ENCODE measurements at places on chromosomes 7 and 10.
A peak's percentile ranks its signal among the peaks of the same experiment; 100 is the strongest.

DNA sequence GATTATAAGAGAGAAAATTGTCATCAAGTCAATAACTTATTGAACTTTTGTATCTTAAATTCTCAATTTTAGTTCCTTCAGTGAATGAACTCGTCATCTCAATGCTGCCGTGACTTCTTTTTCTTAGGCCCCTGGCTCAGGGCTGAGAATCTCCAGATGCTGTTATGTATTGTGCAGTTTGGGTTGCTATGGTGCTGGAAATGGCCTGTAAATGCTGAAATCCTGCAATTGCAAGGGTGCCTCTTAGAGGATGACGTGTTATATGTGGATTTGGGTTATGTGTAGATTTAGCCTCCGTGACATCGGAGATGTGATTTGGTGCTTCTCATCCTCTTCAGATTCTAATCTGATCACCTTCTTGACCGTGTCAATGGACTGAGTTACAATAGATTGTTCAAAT lies 55.7 kb upstream of the ZRANB1 start:
- DNase-seq = no peak

- no peak for DNase-seq
Measured at GRCh38 chr7:130909881-130910672, 176.1 kb upstream of the KLF14 start.

DNA sequence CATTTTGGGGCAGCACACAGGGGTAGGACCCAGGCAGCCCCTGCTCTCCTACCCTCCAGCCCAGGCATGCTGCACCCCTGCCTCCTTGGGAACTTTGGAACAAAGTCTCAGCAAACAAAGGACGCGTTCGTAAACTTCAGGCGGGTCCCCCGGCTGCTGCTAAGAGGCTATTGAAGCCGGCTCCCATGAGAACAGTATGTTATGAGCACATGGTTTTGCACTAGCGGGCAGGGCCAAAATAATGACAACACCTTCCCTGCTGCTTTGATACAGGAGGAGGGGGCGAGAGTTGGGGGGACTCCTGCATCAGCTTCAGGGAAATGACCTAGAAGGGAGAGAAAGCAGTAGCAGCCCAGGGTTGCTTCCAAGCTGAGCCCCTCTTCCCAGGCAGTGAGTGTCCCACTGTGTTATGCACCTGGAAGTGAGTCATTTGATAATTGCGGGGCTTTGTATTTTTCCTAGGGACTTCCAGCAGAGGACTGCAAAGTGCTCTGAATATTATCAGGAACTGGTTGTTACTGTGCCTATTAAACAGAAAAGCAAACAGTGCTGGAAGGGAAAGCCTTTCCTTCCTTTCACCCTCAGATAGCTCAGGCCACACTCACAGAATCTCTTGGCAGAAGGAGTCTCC lies 6.9 kb downstream of the ITPRIP start:
- DNase-seq = peak; percentile 32

DNA sequence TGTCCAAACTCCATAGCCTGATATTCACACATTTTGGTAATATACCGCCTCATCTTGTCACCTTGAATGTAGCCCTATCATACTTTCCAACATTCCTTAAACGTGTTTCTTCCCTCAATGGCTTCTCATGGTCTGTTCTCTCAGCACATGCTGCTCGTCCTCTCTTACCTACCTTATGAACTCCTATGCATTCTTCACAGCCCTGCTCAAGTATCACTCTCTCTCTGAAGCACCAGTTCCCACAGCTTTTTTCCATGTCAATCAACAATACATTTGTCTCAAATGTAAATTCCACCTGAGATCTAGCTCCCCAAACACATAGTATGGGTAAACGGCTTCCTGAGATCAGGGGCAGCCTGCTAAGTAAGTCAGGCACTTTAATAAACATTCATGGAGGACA lies 85.2 kb upstream of the ZMIZ1 start:
- no peak for DNase-seq

GRCh38 chr7:121872831-121873288 lies at the start of gene PTPRZ1:
PTPRZ1 (plus strand) TSS chr7:121873161; CDS start chr7:121873500, 339 bp downstream.
- peak; percentile 44 for DNase-seq

DNA sequence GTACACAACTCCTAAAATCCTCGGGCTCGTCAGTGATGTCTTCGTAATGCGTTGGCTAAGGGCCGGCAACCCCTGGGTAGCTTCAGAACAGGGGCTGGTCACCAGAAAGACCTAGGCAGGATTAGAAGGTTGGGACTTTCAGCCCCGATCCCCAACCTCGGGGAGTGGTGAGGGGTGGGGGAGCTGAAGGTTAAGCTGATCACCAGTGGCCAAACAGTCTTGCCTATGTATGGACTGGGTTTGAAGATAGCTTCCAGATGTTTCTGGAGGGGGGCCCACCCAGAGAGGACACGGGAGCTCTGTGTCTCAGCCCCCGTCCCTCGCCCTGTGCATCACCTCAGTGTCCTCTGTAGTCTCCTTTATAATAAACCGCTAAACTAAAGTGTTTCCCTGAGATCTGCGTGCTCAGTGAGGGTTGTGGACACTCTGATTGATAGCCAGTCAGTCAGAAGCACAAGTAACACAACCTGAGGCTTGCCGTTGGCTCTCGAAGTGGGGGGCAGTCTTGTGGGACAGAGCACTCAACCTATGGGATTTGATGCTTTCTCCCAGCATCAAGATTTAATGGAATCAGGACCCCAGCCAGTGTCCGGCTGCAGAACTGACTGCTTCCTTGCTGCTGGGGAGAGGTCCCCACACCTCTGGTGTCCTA lies 10.0 kb downstream of the PPP2R2D start:
- no peak for DNase-seq

- DNase-seq = no peak
Measured at GRCh38 chr10:94155722-94156271, 162.1 kb downstream of the PLCE1 start.

- no peak for DNase-seq
Measured at GRCh38 chr7:14639329-14639728, 263.2 kb downstream of the DGKB start.

- DNase-seq = no peak
Measured at GRCh38 chr10:62796896-62797295, 7.6 kb upstream of the ADO start.

DNA sequence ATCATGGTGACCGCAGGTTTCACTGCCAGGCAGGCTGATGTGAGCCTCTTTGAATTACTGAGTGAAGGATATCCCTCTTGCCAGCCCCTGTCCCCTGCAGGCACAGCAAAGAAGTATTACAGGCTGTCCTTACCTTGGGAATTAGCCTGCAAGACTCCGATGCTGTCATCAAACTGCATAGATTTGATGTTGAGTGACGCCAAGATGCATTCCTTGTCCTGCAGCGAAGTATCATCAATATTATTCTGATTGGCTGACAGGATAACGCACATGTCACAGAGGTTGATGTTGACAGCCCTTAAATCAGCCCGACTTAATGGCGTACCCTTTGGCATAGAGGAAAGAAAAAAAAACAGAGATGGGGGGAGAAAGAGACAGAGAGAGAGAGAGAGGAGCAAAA lies 693.0 kb downstream of the KCNMA1 start:
- no peak for DNase-seq

- DNase-seq = no peak
Measured at GRCh38 chr10:119786117-119786769, 60.4 kb downstream of the INPP5F start.

DNA sequence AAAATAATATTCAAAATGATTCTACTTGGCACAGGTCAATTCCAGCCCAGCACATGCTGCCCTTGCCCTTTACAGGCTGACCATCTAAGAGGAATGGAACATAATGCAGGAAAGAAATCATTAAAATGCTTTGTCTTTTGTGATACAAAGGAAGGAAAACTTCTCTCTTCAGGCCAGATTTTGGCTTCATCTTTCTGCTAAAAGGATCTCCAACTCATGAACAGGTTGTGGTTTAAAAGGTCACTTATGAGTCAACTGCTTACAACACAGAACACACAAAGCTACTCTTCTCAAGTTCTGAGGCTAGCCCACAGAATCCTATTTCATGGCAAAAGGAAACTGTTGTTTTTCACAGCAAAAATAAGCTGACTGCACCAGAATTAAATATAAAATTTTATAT lies 197.1 kb downstream of the DOCK4 start:
- DNase-seq = no peak

- no peak for DNase-seq
Measured at GRCh38 chr7:152117356-152117755, 91.9 kb downstream of the GALNT11 start.

DNA sequence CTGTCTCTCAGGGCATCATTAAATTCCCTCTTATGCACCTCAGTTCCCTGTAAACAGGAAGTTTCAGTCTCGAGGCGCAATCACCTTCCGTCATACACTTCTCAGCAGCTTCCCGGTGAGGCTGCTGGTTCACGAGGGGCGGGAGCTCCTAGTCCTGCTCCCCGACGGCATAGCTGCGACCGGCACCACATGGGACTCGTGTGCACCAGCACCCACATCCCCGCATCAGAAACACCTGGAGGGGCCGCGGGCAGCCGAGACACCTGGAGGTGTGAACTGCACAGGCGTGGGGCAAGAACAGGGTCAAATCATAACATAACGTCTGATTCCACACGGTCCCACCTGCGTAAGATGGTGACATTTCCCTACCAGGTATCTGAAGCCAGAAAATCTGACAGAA lies 52.7 kb downstream of the DIP2C start:
- no peak for DNase-seq

DNA sequence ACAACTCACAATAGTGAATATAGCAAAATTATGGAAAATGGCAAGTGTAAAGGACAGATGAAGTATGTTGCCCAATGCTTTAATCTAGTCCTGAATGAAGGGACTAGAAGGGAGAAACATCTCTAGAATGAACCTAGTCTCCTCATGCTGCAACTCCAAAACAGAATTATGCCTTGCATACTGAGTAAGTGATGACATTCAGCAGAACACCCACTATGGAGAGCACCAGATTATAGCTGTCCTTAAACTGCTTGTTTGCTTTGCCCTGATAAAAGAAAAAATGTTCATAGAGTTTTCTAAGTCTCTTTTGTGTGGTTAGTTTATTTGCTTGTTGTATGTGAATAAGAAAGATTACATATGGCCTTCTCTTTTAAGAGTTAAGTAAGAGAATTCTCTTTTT lies 7.8 kb upstream of the HGF start:
- DNase-seq = no peak

DNA sequence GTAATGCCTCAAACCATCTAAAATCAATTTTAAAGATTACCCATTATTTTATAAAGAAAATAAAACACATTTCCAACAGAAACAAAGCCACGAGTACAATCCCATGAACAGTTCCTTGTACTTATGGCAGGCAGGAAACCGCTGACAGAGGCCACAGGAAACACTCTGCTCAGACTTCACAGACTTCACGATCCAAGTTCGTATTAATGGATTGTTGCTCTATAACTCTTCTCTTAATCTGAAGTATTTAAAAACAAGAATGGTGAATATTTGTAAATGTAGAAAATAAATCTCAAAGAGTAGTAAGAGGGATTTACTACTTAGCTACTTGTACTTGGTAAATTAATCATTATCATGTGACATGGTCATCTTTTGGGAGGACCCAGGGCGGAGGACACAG lies 78.3 kb downstream of the SNX10 start:
- no peak for DNase-seq

GRCh38 chr7:7421826-7422225 lies 113.8 kb downstream of the COL28A1 start:
- DNase-seq = no peak

DNA sequence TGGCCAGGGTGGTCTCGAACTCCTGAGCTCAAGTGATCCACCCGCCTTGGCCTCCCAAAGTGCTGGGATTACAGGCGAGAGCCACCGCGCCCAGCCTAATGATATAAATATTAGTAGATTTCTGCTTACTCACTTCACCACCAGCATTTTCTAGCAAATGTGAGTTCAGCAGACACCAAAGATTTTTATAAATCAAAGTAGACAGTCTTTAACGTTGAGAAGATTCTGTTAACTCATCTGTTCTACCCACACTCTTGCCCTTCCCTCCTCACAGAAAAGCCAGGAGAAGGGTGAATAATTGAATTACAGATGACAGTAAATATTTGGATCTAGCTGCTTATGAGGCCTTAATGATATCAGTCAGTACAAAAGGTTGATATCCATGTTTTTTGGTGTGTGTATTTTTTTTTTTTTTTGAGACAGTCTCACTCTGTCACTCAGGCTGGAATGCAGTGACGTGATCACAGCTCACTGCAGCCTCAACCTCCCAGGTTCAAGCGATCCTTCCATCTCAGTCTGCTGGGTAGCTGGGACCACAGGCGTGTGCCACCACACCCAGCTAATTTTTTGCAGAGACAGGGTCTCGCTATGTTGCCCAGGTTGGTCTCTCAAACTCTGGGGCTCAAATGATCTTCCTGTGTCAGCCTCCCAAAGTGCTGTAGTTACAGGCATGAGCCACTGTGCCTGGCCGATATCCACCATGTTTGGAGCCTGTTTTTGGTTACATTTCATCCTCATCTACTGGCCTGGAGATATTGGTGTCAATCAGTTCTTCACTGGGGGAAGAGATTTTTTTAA lies 120.5 kb downstream of the CUX1 start:
- DNase-seq = no peak

GRCh38 chr7:70596598-70596913 lies 535.4 kb upstream of the GALNT17 start:
- DNase-seq = no peak

- DNase-seq = no peak
Measured at GRCh38 chr7:45145881-45146280, 11.7 kb upstream of the RAMP3 start.

- DNase-seq = no peak
Measured at GRCh38 chr10:132349766-132350165, 17.8 kb downstream of the LRRC27 start.

DNA sequence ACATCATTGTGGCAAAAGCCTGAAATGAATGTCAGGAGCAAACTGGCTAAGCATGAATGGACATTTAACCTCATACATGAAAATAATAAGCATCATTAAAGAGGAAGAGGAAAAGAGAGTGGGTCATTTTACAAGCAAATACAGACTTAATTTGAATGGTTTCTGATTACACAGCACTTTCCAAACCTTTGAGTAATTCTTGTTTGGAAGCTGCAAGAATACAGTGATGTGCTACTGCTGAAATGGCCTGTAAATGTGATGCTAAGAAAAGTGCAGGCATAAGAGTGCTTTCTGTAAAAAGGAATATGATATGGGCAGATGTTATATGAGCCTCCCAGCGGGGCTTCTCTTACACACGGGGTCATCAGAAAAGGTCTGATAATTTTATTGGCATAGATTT lies 30.2 kb downstream of the TAS2R16 start:
- no peak for DNase-seq

DNA sequence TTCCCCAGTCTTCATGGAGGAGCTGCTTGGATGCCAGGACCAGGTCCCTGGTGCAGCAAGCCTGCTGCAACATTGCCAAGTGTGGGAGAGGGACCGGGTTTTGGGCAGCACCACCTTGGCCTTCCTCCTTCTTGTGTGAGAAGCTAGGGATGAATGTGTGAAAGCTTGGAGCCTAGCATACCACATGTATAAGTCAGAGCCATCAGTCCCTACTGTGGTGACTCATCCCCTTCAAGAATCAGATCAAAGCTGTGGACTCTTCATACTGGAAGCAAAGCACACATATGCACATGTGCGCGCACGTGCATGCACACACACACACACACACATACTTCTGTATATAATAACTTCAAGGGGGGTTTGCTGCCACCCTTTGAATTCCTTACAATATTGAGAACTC lies 527.8 kb downstream of the LRMDA start:
- no peak for DNase-seq

GRCh38 chr10:7194571-7194970 lies 216.3 kb downstream of the SFMBT2 start:
- no peak for DNase-seq

GRCh38 chr7:150974468-150975391 lies 3.4 kb downstream of the KCNH2 start:
- no peak for DNase-seq

- no peak for DNase-seq
Measured at GRCh38 chr7:105932835-105933477, 30.1 kb upstream of the CDHR3 start.

- DNase-seq = no peak
Measured at GRCh38 chr7:68613405-68613804, 984.9 kb upstream of the AUTS2 start.
